Large intestine (tissue), 12 donors: ENCODE measurements at places on chromosomes 7 and 10. TPM values are rescaled to one million over a fixed set of nuclear protein-coding genes. Genes with fewer than 3 reads are reported as not detected.

AKR1C2 gene
- 10.2 TPM for polyA plus RNA-seq

SEMA4G gene
- polyA plus RNA-seq: 121 TPM

FAM25G gene
- polyA plus RNA-seq: not detected

GPR85 gene
- 3.1 TPM for polyA plus RNA-seq

GTF2IRD1 gene
- polyA plus RNA-seq: 51.2 TPM

TUBAL3 gene
- 33.9 TPM for polyA plus RNA-seq

AOAH gene
- polyA plus RNA-seq: 17.8 TPM

LRRC27 gene
- polyA plus RNA-seq: 20.7 TPM

- peak; percentile 33 for DNase-seq
Observed at GRCh38 chr7:79317728-79318127, 135.7 kb downstream of the MAGI2 start.

- DNase-seq: no peak
Observed at GRCh38 chr10:126895214-126895781, 9.9 kb upstream of the DOCK1 start.

- DNase-seq: no peak
Observed at GRCh38 chr7:31079824-31080511, 27.9 kb downstream of the ADCYAP1R1 start.

GRCh38 chr10:96304230-96304629 lies at the start of gene DNTT:
DNTT (plus strand) TSS chr10:96304434; CDS start chr10:96304498, 64 bp downstream.
- DNase-seq: no peak

DNA sequence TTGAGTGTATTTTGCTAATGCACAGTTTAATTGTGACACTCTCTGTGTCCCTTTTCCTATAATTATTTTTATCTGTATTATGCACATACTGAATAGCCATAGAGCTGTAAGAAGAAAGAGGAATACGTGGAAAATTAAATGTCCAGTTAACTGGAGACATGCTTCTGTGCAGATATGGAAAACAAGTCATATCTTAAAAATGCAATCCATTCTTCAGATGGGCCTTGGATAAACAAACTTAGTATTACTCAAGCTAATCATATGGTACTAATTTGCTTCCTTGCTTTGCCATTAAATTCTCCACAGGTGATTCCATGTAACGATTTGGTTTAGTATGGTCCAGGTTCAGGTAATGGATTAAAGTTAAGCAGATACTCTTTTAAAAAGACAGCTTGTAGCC lies 201.2 kb upstream of the CELF2 start:
- no peak for DNase-seq

GRCh38 chr7:105654095-105654686 lies 72.9 kb upstream of the EFCAB10 start:
- no peak for DNase-seq

DNA sequence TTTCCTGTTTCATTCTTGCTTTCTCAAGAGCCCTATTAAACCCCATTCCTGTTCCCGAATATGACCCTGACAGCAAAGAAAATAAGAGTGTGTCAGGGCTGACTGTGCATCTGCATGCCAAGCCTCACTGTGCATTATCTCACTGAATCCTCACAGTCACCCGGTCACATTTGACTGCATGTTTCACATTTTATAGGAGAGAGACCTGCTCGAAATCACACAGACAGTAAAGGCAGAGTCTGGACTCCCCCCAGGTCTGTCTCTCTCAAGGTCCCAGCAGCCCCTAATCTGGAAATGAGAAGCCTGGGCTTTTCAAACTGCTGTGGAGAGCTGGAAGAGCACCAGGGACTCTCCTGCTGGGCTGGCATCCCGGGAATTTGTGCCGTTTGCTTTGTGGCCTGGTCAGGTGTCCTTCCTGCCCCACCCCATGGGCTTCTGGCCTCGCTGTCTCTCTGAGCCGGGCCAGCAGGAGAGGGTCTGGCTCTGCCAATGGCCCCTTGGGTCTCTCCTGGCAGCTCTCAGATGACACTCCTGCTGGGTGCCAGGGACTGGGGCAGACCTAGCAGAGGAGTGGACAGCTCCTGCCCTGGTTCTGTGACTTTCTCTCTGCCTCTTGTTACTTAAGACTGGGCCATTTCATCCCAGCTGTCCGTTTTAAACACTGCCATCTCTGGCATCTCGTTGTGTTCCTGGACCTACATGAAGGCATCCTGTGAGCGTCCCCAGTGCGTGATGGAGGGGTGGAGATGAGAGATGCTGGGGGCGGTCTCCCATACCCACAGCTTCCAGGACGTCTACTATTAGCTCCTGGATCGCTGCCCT lies 173.6 kb downstream of the ARHGAP12 start:
- no peak for DNase-seq

DNA sequence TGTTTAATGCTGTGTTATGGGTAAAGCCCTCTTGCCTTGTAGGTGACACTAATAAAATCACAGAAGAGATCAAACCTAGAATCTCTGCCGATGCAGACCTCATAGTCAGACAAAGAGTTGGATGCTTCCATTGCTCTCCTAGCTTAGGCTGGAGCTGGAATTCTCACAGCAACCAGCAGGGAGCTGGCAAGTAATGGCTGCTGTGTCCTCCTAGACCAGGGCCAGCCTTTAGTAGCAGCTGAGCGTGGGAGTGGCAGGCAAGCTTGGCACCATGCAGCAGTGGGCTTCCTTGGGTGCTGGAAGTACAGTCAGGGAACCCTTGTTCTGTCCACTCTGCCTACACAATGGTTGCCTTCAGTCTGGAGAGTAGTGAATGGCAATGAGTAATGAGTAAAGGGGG lies 598.3 kb upstream of the GALNT17 start:
- DNase-seq: no peak

DNA sequence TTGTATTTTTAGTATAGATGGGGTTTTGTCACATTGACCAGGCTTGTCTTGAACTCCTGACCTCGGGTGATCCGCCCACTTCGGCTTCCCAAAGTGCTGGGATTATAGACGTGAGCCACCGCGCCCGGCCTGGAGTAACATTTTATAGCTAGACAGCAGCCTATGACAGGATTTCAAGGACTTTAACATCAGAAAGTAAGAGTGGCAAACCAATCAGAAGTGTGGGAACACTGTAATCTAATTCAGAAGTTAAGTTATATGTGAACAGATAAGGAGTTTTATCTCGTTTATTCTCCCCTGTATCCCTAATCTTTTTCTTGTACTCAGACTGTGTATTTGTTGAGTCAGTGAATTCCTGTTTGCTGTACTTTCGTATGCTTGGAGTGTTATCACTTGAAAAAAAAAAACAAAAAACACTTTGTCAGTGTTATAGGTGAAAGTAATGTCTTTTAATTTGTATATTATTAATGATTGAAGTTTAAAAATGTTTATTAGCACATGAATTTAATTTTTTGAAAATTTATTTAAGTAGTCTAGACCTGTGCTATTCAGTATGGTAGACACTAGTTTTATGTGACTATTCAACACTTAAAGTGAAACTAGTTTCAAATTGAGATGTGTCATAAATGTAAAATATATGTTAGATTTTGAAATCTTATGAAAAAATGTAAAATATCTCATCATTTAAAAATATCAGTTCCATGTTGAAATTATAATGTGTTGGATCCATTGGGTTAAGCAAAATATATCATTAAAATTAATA lies 38.6 kb downstream of the RSBN1L start:
- peak; percentile 58 for DNase-seq

- DNase-seq: peak; percentile 22
Observed at GRCh38 chr7:91050677-91051076, 213.6 kb upstream of the FZD1 start.

DNA sequence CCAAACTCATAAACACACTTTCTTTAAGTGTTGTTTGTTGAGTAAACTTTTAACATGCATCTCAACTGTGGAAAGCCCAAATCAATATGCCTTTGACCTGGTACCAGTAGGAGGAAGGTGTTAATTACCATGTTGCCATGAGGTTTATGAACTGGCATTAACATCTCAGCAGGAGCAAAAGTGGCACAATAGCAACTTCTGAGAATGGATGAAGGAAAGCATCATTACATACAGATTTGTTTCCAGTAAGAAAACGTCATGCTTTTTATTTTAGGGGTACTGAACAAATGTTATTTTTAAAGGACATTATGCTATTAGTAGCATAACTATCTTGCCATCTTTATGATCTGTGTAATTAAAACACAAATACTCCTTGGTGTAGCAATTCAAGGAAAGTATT lies 51.1 kb downstream of the ARMC3 start:
- DNase-seq: no peak

GRCh38 chr10:75682649-75683557 lies 251.5 kb downstream of the LRMDA start:
- no peak for DNase-seq

DNA sequence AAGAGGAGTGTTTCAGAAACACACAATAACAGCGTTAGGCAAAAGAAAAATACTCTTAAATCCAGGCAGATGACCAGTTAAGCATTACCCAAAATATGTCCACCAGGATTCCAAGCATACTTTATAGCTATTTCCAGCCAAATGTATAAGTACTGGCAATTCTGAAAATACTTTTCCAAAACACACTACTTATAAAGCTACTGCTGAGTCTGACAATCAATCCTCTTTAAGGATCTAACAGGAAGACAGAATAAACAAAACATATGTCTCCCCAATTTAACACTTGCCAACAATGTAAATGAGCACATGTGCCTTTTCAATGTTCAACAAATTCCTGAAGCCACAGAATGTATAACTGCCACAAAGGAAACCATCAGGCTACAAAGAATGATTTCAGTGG lies 370.9 kb downstream of the SORCS1 start:
- DNase-seq: no peak

DNA sequence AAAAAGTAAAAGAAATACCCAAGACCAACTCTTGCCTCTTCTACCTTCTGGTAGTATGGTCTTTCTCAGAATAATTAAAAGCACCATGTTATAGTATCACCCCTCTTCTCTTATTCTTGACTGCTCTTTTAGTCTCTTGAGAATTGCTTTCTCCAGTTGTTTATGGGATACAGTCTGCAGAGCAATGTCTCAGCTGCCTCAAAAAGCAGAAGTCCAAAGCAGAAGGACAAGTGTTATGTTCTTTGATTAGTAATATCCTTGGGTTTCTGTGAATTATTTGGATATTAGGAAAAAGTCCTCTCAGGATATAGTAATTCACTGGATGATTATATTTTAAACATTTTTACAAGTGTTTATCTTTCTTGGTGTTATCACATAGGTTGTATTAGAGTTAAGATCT lies 7.4 kb downstream of the TAS2R41 start:
- no peak for DNase-seq

DNA sequence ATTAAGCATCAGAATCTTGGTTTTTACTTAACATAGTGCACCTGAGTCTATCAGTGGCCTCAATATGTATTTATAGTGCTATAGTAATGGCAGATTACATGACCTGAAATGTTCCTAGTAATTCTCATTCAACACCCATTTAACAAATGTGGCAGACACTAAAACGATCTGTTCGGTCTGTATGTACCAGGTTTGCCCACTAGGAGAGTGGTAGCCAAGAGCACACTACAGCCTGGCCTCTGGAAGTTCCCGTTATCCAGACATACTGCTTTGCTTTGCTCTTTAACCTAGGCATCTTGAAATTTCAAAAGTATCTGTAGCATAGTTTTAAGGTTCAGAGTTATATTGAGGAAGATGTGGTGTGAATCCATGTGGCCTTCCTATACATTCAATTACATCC lies 395.7 kb upstream of the NRG3 start:
- DNase-seq: no peak
